T-helper 2 cell (primary cell): ENCODE measurements at places on chromosomes 12 and 14.

DNA sequence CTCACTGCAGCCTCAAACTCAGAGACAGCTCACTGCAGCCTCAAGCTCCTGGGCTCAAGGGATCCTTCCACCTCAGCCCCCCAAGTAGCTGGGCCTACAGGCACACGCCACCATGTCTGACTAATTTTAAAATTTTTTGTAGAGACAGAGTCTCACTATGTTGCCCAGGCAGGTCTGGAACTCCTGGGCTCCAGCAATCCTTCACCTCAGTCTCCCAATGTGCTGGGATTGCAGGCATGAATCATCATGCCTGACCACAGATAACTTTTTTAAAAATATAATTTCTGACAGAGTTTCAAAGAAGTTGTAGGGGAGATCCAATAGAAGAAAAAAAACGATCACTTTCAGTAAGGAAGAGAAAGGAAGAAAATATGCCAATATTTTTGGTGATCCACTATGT, 189.7 kb upstream of the CDKN3 start:
- no peak for DNase-seq

DNA sequence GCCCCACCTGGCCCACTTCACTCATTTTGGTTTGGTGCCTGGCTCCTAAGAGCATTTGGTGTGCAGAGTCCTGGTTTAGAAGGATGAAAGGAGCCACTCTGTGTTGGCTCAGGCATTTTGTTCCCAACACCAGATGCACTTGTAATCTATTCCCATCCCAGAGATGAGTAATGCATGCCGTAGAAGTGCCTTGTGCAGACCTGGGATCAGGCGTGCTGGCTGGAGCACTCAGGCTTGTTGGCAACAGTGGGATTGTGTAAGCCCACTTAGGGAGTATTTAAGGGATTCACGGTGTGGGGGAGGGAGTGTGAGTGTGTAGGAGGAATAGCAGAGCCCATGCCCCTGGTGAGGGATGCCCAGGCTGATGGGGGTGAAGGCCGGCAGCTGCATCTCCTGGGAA, 501.5 kb upstream of the TBX3 start:
- DNase-seq, result no peak

DNA sequence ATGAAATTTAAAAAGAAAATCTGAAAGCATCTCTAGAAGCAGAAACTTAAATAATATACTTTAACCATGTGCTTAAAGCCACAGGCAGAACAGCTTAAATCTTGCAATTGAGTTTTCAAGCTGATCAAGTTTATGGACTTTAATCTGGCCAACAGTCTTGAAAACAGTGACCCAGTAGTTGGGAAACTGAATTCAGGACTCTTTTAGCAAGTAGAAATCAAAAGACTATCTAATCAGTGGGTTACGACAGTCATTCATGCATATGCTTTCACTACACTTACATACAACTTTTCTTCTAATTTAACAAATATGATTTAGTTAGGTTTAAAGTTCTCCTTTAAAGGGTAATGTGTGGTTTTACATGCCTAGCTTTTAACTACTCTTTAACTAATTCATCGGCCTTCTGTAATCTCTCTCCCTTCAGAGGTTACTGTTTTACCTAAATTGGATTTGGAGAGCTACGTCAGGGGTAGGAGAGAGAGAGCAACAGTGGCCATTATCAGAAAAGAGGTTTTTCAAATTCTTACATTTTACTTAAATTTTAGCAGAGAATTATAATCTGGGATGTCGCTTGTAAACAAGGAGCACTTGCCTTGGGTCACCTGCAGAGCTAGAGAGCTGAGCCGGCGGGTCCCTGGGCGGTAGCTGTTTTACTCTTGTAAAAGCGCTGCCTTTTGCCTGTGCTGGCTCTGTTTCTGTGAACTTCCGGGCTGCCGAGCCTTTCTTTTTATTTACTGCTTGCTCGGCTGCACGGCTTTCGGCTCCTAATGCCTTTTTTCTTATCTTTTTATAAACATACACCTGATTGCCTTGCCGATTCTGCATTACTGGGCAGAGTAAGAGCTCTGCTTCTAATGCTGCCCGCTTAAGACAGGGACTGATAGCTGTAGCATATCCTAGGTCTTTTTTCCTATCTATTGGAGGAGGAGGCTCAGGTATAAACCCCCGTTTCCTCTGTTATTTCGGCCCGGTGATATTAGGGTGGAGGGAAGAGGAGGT, 17.4 kb upstream of the LYZ start:
- DNase-seq, result peak; percentile 23

- DNase-seq, result no peak
Measured at GRCh38 chr12:20731274-20731673, 36.1 kb downstream of the SLCO1C1 start.

DNA sequence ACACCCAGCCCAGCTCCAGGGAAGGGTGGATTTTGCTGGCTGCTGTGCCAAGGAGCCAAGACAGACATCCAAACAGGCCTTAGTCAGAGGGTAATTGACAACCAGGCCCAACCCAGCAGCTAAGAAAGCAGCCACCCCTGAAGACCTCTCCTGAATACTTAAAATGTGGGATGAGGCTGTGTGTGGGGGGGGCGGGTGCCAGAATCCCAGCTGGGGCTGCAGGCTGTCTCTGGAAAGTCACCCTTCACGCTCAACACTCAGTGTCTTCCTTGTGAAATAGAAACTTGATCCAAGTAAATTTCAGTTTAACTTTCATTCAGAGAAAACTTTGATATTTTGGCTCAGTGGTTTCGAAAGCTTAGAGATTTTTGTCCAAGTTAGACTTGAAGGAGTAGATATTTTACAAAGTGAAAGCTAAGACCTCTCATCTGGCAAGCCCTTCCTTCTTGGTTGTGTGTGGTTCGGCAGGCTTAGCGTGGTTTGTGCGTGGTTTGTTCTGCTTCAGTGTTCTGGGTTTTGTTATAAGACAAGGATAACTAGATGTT, 5.1 kb downstream of the PAPLN start:
- no peak for DNase-seq

- no peak for DNase-seq
Measured at GRCh38 chr12:64009321-64010068, 165.0 kb downstream of the SRGAP1 start.

GRCh38 chr12:632102-632696, 31.0 kb downstream of the NINJ2 start:
- DNase-seq, result no peak

DNA sequence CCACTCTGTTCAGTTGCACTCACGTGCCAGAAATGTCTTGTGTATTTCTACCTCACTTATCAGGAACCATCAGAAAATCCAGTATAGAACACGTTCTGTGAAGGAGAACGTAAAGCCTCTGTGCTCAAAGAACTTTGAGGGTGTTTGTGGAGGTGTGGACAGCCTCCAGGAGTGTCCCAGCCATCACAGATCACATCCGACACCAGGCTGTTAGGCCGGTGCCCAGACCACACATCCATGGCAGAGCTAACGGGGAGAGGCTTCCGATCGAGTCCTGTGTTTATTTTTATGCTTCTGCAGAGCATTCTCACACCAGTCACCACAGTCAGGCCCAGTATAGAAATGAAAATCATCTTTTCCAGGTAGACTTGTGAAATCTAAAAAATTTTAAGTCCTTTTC, 53.6 kb downstream of the TPCN1 start:
- no peak for DNase-seq

- no peak for DNase-seq
Measured at GRCh38 chr14:50397390-50398188, 908 bp upstream of the CDKL1 start.

DNA sequence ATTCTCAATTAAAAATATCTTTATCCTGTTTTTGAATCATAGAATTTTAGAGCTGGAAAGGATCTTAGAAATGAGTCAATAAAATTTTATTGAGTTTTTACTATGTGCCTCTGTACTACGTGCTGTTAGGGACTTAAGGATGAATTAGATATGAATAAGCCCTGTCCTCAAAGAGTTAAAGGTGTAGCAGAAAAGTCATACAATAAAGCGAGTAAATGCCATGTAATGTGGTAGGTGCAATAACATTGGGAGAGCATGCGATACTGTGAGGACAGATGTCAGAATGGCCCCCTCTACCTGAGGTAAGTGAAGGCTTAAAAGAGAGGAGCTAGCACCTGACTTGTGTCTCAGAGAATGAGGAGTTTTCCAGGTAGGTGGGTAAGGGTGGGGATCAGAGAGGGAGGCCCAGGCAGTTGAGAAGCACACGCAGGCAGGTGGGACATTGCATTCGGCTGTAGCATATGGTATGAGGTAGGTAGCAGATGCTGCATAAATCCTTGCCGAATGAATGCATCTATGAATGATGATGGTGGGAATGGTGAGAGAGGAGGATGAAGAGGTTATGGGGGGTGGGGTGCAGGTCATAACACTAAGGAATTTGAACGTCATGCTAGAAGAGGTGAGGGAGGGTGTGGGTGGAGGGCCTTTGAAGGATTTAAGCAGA, 35.4 kb upstream of the ATP23 start:
- no peak for DNase-seq

DNA sequence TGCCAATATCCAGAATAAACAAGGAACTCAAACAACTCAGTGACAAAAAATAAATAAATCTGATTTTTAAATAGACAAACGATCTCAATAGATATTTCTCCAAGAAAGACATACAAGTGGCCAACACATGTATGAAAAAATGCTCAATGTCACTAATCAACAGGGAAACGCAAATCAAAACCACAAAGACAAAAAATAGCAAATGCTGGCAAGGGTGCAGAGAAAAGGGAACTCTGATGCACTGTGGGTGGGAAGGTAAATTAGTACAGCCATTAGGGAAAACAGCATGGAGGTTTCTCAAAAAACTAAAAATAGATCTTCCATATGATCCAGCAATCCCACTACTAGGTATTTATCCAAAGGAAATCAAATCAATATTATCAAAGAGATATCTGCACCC, 3.5 kb upstream of the EIF5 start:
- no peak for DNase-seq

DNA sequence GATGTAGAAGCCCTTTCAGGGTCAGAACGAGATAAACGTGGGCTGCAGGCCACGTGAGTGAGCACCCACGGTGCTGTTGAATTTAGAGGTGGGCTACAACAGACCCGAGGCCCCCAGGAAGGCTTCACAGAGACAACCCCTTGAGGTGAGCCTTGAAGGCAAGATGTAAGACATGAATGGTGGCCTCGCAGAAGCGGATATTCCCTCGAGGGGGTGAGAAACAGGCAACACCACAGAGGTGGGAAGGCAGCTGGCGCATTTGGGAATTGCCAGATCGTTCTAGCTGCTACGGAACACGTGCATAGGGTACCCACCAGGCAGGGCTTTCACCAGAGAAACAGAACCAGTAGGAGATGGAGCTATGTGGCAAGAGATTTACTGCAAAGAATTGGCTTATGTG, 22.6 kb upstream of the ATP2A2 start:
- DNase-seq, result no peak

DNA sequence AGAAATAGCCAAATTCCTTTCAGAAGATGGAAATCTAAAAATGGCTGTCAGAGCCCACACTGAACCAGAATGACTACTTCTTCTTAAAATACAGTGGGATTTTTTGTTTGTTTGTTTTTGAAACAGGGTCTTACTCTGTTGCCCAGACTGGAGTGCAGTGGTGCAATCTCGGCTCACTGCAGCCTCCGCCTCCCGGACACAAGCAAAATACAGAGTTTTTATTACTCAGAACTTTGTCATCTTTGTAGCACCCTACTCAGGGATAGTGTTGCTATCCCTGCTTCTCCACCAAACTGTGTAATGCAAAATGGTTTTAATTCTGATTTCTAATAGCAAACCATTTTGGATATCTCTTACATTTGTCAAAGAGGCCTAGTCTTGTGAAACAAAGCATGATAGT, 16.4 kb downstream of the ZNF410 start:
- no peak for DNase-seq

GRCh38 chr12:79661629-79662028, 29.1 kb downstream of the PAWR start:
- no peak for DNase-seq

GRCh38 chr14:61331992-61332657, 10.7 kb downstream of the PRKCH start:
- no peak for DNase-seq
